A673 (cell line): ENCODE measurements at places on chromosomes 7 and 10.

DNA sequence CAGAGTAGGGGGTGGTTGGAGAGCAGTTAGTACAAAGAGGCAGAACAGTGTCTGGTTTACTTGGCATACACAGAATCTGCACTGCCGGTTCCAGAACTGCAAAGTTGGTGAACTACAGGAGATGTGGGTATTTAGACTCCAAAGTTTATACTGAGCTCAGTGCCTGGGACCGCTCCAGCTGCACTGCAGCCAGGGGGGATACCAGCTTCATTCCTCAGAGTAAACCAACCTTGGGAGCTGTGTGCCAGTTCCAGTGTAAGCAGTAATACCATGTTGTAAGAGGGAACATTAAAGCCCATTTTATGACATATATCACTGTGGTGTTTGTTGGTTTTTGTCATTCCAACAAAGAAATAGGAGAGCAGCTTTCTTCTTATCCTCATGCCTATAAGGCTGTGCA, 23.4 kb downstream of the LOXL4 start:
- DNase-seq = no peak

DNA sequence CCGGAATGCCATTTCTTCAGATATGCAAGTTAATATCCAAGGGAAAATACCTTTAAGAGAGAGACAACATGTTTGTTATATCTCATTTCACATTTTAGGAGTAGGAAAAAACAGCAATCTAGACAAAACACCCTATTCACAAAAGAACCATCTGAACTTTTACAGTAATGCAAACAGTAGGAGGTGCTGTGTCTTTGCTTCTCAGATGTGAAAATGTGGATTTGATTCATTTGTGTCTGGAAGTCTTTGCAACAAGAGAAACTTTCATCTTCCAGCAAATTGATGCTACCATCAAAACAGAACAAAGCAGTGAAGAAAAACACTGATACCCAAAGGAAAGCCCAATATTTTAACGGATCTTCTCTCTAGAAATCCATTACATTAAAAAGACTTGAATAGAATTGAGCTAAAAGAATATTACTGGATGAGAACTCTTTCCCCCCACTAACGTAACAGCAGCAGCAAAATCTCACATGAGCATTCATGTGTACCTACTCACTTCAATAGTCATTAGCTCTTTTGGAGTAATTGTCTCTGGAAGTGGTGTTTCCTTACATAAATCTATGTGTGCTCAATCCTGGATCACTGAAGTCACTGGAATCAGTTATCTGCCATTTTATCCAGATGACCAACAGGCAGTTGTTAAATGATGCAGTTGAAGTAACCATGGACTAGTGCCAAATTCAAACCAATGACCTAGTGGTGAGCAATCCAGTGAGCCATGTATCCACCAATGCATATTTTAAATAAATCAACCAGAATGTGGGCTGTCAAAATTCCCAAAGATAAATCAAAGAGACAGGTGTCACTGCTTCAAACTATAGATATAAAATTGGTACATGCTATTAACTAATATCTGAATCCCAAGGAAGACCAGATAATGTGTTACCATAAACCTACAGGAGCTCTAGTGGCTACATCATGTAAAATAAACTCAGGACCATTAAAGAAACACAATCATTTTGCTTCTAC, 1.8 kb downstream of the SEMA3C start:
- peak; percentile 63 for DNase-seq

- DNase-seq = no peak
Measured at GRCh38 chr7:40621592-40621998, 486.8 kb downstream of the SUGCT start.

DNA sequence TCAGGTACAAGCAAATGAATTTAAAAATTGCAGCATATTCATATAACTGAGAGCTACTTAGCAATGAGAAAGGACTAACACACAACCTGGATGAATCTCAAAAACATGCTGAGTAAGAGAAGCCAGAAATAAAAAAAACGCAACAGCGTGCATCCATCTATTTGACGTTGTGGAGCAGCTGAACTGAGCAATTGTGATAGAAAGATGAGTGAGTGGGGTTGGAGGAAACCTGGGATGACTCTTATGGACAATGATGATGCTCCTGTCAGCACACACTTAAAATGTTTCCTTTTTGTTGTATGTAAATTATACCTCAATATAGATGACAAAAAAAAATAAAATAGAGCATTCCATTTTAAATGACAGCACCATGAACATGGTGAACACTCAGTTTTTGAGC, 36.0 kb upstream of the AKR1E2 start:
- DNase-seq = peak; percentile 56

DNA sequence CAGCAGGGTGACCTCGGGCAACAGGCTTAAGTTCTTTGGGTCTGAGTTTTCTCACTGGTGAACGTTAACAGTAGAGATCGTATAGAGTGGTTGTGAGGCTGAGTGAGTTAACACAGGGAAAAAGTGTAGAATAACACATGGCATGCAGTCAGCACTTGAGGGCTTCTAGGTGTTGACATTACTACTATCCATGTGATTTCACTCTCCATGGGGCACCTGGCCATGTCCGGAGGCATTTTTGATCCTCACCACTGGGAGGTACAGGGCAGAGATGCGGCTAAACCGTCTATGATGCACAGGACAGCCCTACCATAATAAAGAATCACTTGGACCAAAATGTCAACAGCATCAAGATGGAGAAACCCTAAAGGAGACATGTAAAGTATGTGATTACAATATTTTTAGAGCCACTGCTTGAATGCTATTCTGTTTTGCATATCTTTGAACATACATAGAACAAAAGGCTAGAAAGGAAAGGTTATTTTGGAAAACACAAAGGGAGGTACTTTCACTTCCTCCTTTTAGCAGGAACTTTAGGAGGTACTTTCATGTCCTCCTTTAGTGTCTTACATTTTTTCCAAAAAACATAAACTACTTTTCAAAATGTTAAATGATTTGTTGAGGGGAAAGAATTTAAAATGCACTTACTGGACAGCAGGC, 44.3 kb downstream of the NOD1 start:
- no peak for DNase-seq

DNA sequence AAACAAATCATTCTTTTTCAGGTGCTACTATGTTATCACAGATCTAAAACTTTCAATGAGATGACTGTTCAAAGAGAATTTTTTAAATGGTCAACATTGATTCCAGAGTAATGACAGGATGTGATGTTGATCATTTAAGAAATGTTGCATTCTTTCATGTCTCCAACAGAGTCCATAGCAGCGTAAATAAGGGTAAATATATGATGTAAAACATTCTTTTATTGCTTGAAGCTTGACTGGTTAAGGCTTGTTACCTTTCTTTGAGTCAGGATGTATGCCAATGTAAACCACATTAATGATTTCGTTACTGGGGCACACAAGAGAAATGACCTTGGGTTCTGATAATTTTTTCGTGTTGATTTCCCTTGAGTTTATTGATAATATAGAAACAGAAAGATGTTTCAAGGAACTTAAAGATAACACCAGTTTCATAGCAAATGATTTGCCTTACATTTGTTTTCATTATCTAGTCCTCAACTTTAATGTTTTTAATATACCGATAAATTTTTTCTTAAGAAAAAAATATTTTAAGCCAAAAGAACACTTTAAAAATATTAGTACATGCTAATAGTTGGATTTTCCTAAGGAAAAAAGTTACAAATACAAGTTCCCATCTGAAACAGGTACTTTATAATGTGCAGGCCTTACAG, 3.5 kb downstream of the STK17A start:
- no peak for DNase-seq

DNA sequence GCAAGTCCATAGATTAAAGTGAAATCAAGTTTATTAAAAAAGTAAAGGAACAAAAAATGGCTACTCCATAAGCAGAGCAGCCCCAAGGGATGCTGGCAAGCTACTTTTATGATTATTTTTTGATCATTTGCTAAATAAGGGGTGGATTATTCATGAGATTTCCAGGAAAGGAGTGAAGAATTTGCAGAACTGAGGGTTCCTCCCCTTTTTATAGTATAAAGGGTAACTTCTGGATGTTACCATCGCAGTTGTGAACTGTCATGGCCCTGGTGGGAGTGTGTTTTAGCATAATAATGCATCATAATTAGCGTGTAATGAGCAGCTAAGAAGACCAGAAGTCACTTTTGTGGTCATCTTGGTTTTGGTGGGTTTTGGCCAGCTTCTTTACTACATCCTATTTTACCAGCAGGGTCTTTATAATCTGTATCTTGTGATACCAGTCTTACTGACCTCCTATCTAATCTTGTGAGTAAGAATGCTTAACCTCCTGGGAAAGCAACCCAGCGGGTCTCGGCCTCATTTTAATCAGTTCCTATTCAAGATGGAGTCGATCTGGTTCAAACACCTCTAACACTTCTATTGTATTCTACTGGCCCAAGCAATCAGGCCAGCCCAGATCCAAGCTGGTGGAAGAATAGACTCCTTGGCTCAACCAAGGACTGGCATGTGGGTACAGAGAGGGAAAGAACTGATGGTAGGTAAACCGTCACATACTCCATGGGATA, 87.9 kb upstream of the NPSR1 start:
- no peak for DNase-seq

- no peak for DNase-seq
Measured at GRCh38 chr7:33677556-33677955, 227.8 kb upstream of the BMPER start.

DNA sequence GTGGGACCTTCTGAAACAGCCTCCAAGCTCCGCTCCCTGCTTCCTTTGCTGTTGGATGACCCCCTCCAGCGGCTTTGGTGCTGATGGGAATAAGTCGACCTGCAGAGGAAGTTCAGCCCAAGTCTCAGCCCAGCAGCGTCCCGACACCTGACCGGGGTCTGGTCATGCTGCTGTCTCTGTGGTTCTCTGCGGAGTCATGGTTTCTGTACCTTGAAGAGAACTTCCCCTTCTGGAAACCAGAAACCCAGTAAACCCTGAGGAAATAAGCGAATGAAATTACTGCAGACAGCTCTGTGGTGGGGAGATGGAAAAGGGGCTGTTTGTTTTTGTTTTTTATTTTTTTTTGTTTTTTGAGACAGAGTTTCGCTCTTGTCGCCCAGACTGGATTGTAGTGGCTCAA, 18.3 kb upstream of the ZNF12 start:
- no peak for DNase-seq

- DNase-seq = no peak
Measured at GRCh38 chr10:83075016-83075814, 1064.1 kb upstream of the GHITM start.

GRCh38 chr10:95363303-95363912, 72.6 kb upstream of the PDLIM1 start:
- peak; percentile 70 for DNase-seq

GRCh38 chr7:70318511-70318910, 720.2 kb downstream of the AUTS2 start:
- DNase-seq = no peak

DNA sequence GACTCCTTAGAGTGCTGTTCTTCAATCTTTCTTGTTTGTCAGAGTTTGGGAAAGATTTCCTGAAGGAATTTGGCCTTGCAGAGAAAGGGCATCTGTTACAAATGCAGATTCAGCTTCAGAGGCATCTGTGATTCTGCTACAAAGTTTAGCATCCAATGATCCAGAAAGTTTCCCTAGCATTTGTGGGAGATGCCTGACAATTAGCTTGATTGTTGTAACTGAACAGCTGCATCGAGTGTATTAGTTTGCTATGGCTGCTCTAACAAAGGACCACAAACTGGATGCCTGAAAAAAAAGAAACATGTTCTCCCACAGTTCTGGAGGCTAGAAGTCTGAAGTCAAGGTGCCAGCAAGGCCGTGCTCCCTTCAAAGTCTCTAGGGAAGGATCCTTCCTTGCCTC, 365.1 kb downstream of the GRID1 start:
- no peak for DNase-seq

GRCh38 chr10:100531761-100532160, 2.1 kb upstream of the NDUFB8 start:
- DNase-seq = no peak

- DNase-seq = no peak
Measured at GRCh38 chr7:80466636-80467035, 45.2 kb downstream of the GNAT3 start.

DNA sequence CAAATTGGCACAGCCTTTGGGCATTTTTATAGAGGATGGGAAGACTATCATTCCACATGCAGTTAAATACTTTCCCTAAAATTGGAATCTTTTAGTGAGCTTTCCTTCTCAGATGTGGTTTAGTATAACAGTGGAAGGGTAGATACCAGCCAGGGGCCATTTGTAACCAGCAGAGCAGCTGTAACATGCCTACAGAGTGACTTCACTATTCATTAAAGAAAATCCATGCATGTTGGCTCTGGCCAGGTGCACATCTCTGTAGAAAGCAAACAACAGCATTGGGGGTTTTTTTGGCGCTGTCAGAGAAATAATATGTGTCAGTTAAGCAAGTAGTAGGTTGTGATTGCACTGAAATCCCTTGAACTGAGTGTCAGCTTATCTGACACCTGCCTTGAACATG, 115.6 kb downstream of the LHFPL3 start:
- no peak for DNase-seq

GRCh38 chr7:36659172-36659516, 65.2 kb downstream of the AOAH start:
- no peak for DNase-seq

DNA sequence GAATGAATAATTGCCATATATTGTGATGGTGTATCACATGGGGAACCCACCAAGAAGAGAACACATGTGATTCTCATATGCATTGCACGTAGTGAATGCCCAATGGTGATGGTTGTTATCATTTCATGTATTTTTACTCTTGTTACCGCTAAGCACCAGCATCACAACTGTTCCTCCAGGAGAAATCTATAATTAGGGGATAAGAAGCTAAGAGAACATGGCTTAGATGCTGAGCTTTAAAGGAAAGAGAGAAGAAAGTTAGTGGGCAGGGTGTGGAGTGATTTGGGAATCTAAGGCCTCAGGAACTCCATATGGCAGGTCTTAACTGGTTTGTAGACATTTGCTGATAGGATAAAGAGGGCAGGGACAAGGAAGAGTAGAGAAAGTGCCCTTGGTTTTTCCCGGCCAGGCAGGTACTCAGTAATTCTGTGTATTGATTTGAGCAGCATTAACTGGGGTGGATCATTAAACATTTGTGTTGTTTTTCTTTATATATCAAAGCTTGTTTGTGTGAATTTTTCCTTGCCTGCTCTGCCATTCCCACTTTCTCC, 145.9 kb downstream of the LRRC4 start:
- no peak for DNase-seq

DNA sequence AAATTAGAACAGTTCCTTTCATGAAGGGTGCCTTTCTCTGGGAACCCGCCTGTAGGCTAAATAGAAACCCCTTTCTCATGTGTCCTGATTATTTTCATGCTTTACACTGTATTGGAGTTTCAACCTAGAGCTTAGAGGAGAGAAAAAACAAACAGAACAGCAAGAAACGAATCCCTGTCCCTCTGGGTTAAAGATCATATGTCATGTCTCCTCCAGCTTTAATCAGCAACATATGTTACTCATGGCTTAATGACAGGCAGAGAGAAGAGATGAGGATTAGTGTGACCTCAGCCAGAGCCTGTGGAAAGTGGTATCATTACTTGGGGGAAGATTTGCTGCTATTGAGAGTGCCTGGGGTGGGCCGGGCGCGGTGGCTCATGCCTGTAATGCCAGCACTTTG, 32.1 kb downstream of the CRCP start:
- DNase-seq = peak; percentile 27

DNA sequence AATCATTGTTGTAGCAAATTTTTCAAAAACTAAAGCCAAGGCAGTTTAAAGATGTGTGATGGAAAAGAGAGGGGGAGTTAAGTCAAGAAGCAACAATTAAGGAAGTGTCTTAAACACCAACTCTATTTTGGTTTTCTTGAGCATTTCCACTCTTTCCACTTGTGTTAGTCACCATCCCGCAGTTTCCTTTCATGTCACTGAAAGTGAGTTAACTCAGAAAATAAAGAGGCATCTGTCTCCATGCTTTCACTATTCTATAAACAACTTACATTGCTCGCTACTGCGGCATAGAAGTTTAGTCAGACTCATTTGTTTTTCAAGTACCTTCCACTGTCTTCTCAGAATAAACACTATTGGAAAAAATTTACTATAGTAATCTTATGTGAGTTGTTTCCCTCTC, 284.9 kb upstream of the SEMA3D start:
- no peak for DNase-seq
